ENCODE measurements at places on chromosomes 13 and 19.

GRCh38 chr13:111527614-111528229 lies 207.3 kb downstream of the TEX29 start:
- no peak for DNase-seq

GRCh38 chr19:4676955-4677731 lies 7.0 kb upstream of the MYDGF start:
- DNase-seq = peak; percentile 44

DNA sequence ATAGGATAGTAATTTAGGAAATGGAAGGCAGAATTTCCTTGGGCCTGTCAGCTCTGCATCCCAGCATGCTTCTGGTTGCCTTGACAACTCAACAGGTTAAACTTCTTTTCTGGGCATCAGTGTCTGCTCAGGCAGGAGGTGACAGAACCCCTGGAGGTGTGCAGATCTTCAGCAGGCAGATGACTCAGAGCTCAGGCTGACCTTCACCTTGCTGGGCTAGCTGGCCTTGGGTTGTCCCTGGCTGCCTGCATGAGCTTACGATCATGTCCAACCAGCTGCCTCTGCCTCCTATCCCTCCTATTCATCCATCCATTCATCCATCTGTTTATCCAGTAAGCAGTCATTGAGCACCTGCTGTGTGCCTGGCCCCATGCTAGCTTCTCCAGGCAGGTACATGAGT lies 81.2 kb upstream of the KCTD15 start:
- DNase-seq = no peak

DNA sequence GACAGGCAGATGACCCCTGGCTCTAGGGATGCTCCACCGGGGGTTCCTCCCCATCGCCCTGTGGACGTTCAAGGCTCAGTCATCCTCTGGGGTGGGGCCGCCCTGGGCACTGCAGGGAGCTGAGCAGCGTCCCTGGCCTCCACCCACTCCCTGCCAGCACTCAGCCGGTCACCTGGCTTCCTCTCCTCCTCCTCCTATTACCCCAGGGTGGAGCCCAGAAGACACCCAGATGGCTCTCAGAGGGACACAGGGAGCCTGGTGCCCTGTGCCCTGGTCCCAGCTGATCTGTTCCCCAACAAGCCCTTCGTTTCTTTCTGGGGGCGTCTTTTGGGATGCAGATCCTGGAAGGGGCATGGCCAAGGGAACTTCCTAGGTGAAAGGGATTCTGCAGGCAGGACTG lies 3.7 kb upstream of the MKNK2 start:
- no peak for DNase-seq

- no peak for DNase-seq
Observed at GRCh38 chr13:78160793-78161192, 242.2 kb upstream of the EDNRB start.

- DNase-seq = no peak
Observed at GRCh38 chr13:44726214-44726613, 150.1 kb upstream of the TSC22D1 start.

DNA sequence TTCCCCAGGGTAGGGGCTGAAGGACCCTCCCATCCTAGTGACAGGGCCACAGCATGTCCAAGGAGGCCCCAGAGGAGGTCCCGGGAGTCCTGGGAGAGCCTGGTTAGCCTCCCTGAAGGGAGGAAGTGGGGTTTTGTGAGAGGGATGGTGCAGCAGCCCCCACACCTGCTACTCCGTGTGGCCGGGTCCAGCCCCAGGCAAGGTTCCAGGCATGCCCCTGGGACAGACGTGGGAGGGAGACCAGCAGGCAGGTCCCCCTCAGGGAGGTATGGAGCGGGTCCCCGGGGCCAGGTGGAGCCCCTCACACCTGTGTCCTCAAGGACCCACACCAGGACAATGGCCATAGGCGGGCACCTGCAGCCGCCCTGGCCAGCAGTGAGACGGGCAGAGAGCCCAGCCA lies 1.9 kb upstream of the F7 start:
- no peak for DNase-seq

DNA sequence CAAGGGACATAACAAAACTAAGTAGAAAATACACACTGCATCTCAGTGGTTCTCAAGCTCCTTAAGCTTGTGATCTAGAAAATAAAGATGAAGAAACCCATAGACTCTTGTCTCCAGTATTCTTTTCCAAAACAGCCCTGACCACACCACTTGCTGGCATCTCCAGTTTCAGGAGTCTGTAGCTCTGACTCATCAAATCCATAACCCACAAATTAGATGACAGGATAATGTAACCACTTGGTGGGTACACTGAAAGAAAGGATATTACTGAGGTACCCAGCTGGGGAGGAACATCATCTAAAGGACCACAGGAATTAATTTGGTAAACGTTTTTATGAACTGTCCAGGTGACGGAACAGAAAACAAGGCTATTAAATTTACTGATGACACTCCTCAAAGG lies 214.7 kb downstream of the VWA8 start:
- DNase-seq = no peak

DNA sequence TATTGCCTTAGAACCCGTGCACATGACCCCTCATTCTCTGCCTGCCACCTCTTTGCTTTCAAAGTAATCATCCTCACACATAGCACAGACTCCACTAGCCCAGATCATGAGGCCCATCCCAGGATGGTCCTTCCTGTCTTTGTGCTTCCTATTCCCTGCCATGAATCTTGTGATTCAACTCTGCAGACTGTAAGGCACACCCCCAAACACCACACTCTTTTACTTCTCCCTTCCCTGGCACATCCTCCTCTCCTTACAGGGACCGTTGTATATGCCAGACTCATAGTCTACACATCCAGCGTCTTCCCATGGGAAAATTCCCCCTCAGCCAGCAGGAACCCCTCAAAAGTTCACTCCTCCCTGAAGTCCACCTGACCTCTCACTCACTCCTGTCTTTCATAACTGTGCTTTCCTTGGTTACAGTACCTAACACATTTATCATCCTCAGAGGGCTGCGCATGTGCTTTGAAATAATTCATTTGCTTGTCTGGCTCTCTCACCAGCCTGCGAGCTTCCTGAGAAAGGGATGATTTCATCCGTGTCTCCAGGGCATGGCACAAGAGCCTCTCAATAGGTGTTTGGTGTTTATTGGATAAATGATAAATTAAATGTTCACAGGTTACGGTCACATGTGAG lies 26.8 kb upstream of the LRCH1 start:
- DNase-seq = no peak

- DNase-seq = no peak
Observed at GRCh38 chr13:40813667-40814454, 24.4 kb downstream of the SLC25A15 start.

DNA sequence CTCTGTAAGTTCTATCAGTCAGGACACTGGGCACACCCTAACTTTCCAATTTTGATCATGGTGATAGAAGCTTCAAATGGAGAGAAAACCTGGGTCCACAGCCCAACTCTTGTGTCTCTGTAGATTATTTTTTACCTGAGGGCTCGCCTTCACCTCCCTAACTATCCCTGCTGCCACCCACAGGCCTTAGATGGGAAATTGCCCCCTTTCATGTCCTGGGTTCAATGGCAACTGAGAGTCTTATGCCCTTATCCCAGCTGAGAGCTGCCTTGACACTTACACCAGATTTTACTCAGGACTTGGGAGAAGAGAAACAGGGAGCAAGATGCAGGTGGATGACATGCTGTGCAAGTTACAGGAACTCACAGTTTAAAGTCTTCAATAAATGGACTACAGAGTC lies 81.7 kb downstream of the RAP2A start:
- no peak for DNase-seq

DNA sequence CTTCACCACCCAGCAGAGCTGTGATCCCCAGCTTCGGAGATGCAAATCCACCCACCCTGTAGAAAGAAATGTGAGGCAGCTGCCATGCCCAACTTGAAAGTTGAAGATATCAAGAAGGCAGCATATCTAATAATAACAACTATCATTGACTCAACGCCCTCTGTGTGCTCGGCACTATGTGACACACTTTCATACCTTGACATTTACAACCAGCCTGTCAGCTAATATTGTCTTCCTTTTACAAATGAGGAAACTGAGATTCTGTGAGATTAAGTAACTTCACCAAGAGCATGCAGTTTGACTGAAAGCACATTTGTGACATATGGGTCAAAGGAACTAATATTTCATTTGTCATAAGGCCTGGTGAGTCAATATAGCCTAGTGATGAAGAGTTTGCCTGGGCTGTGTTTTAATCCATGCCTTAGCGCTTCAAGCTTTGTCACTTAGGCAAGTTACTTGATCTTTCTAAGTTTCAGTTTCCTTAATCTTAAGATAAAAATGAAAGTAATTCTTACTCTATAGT lies 137.0 kb downstream of the FLT1 start:
- peak; percentile 20 for DNase-seq

- no peak for DNase-seq
Observed at GRCh38 chr13:52665325-52665724, 12.7 kb downstream of the SUGT1 start.

GRCh38 chr19:18683109-18683957 lies at the start of gene CRTC1:
Gene CRTC1, plus strand, starts transcription at chr19:18683680. Its CDS starts 23 bp downstream, at chr19:18683703.
- peak; percentile 85 for DNase-seq

GRCh38 chr13:107516517-107516916 lies 698.8 kb downstream of the LIG4 start:
- no peak for DNase-seq

DNA sequence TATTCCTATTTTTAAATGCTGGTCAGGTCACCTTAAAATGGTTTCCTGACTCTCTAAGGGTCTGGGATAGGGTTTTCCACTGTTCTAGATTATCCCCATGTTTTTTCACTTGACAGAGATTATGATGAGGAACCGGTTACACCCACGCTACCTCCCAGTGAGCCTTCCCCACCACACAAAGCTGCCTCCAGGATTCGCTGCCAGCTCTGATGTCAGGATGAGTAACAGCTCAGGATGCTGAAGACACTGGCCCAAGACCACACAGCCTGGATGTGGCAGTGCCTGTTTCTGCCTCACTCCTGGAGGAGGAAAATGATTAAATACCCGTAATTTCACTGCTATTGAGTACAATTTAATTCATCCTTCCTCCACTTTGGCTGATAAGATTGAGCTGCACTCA lies 22.9 kb downstream of the ZNF114 start:
- DNase-seq = no peak

DNA sequence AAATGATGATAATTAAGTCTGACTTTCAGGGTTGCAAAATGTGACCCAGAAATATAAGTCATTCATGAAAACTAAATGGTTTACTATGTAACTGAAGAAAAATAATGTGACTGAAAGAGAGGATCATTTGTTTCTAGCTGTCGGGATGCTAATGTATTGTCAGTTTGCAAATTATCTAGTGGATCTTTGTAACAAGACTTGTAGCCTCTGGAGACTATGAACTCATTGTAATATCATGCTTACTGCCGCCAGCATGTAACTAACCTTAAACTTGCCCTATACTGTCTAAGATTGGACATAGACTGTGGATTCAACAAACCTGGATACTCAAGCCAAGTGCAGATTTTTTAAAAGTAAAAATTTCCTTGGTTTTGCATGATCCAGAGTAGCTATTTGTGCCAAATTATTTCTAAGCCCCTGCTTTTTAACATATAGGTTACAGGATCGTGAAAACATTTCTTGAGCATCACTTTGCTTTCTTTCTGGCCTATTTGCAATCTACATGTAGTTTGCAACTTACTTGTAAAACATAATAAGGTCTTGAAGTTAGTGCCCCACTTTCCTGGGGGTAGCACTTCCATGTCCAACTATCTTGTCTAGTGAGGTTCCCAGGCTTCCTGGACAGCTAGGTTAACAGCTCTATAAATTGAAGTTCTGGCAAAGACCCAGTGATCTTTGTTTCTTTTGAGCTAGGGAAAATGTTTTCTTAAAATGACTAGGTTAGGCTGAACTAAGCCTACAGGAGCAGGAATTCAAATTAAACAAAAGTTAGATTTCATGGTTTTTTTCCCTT lies 3.3 kb upstream of the POSTN start:
- DNase-seq = no peak

DNA sequence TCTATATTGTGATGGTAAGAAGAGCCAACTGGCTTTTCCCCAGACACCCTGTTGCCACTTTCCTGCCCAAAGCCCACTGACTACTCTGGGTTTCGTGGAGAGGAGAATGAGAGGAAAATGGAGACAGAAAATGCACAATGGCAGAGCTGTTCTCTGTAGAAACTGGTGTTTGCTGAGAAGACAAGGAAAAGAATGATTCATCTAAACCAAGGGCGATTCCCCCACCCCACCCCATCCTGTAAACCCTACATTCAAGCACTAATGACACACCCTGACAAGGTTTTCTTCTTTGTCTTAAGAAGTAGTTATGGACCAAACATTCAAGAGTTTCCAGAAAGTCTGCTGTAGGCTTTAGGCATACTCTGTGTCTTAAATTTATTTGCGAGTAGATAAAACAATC lies 68.8 kb downstream of the DOCK9 start:
- DNase-seq = peak; percentile 64

- DNase-seq = peak; percentile 80
Observed at GRCh38 chr19:10112895-10113591, 1.6 kb downstream of the P2RY11 start.

GRCh38 chr19:48271531-48272151 lies 1.8 kb downstream of the ZNF114 start:
- DNase-seq = peak; percentile 35

GRCh38 chr13:54185101-54185500 lies 1156.5 kb downstream of the OLFM4 start:
- no peak for DNase-seq

DNA sequence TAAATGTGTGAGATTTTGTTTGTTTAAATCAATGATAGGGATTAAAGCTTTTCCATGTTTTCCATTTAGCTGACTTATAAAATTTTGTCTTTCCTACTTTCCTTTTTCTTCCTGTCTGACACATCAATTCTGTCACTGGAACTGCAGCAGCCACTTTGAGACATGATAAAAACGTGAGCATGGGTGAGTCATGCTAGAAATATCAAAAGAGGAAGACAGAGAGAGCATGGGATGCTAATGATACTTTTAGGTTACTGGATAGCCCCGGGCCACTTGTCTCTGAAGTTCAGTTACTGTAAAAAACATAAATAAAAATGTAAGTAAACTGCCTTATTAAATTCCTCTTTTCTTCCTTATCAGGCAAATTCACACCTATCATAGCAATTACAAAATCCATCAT lies 1332.0 kb upstream of the PCDH20 start:
- DNase-seq = no peak

DNA sequence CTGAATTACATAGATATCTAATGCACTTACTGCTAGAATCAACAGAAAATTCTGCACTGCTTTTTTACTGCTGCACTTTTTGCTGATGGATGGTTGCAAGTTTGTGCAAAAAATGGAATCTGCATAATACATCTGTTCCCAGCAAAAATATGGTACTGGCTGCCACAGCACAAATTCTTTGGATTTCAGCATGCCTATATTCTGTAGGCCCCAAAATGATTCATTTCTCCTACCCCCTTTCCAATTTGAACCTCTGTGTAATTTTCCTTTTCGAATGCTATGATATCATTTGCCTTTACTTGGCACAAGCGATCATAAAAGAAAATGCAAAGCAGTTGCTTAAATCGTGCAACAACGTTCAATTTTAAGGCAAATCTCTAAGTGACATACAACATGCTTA lies 524.2 kb upstream of the NBEA start:
- no peak for DNase-seq

GRCh38 chr19:48734625-48735024 lies 5.8 kb downstream of the RASIP1 start:
- no peak for DNase-seq

GRCh38 chr13:77513719-77514335 lies 21.7 kb upstream of the SCEL start:
- DNase-seq = no peak

- DNase-seq = no peak
Observed at GRCh38 chr19:34243876-34244578, 10.3 kb upstream of the GARRE1 start.

- DNase-seq = no peak
Observed at GRCh38 chr13:30835442-30835841, 70.6 kb upstream of the MEDAG start.
